Right kidney (tissue), 9 donors: ENCODE measurements at places on chromosomes 13 and 19.

DNA sequence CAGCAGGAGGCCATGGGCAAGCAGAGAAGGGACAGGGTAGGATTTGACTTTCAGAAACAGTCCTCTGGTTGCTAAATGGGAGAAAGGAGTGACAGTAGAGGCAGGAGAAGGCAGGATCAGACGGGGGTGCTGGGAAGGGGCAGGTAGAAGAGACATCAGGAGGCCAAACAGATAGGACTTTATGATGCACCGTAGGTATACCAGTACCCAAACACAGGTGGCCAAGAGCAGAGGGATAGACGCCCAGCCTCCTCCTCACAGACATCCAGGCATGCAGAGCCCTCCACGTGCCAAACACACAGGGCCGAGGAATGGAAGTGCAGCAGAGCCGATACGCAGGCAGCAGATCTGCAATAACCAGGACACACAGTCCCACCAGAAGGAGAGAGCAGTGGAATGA is 1.3 kb upstream of the AXL start:
- no peak for DNase-seq

DNA sequence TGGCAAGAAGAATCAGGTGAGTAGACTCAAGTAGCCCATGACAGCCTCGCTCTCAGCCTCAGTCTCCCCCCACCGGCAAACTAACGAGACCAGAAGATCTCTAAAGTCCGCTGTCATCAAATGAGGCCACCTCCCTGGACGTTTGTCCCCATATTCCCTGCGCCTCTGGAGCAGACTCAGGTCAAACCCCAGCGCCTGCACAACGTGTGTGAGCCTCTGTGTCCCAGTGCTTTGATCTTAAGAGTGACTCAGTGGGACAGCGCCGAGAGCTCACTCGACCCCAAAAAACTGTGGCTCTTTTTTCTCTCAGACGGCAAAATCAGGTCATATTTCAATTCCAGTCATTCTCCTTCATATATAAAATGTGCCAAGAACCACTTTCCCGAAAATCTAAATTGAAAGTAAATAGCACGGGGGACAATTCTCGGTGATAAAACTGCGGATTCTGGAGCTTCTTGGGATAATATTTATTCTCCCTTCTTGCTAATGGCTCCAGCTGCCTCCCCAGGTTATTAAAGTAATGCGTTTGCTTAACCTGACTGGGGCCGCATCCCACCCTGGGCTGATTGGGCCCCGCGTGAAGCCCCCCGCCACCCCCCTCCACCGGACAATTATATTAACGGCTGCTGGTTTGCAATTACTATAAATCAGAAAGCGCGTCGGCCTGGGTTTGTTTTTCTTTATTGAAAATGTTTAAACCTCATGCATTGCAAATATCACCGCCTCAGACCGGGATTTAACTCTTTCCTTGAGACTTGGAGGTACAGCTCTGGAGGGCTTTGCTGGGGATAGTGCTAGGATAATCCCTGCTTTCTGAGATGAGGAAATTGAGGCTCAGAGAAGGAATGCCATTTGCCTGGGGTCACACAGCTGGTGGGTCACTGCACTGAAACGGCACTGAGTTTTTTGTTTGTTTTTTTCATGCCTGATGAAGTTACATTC is 37.5 kb upstream of the ZNRF4 start:
- DNase-seq = no peak

- DNase-seq = peak; percentile 82
Observed at GRCh38 chr19:57803594-57804325, 11.0 kb downstream of the ZNF552 start.

GRCh38 chr13:28819046-28819730 is 951 bp upstream of the MTUS2 start:
- peak; percentile 51 for DNase-seq

- DNase-seq = peak; percentile 12
Observed at GRCh38 chr19:33022472-33023116, 42.1 kb downstream of the RHPN2 start.

DNA sequence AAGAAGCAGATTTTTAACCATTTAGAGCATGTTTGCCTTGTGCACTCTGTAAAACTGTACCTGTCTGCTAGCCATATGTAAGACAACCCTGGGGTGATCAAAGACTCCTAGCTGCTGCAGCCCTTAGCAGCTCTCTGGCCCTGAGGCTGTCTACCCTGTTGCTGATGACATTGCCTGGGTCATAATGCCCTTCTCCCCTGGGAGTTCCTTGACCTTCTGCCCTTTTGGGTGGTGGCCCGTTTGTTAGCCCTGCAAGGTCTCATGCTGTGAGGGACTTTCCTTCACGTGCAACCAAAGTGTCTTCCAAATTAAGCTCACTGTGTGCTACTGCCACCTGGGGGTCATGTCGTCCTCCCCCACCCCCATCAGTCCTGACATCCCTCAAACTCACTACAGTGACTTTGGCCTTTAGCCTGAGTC is 7.4 kb downstream of the GPC6 start:
- DNase-seq = no peak
